Right renal cortex interstitium (tissue), 3 donors: ENCODE measurements at places on chromosomes 7 and 10.

- DNase-seq = no peak
These were observed 156.3 kb downstream of the SLC16A9 start for GRCh38 chr10:59553162-59553900.

- no peak for DNase-seq
These were observed 299.9 kb upstream of the HABP2 start for GRCh38 chr10:113252650-113253618.

- DNase-seq = no peak
These were observed 42.2 kb downstream of the ACSM6 start for GRCh38 chr10:95236068-95236903.

DNA sequence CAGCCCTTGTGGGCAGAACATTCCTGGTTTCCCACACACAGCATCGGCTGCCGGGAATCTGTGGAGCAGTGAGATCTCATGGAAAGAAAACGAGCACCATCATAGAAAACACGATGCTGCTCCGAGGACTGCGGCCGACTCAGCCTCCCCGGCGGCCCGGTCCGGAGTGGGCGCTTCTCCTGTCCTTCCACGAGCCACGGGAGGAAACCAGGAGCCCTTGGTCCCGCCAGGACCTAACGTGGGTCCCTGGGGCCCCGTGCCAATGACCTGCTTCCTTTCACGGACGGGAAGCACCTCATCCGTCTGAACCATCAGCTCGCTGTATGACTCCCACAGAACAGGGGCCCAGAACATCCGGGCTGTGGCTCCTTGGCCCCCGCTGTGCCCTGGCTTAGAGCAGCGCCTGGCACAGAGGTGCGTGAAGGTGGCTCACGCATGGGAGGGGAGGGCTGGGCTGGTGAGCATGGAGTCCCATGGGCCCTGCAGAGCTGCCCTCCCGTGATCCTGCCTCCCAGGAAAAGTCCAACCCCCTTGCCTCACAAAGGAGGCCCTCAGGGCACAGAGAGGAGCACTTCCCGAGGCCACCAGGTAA lies 280.5 kb downstream of the MAD1L1 start:
- no peak for DNase-seq

DNA sequence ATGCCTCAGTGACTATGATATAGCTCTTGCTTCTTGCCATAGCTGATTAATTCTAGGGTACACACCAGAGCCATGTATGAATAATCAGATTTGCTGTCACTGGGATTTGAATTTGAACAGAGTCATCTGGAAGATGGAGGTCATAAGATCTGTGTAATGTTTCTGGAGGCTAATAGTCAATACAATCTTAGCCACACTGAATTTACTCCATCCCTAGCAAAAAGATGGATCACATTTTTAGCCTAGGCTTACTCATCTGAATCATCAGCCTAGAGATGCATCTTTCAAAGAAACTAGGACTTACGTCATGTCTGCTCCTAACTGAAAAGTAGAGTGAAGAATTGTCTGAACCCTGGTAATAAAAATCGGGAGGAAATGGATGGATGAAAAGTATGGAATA lies 142.3 kb upstream of the ZNF804B start:
- DNase-seq = no peak

GRCh38 chr7:27161214-27161720 lies 4.1 kb downstream of the HOXA9 start:
- no peak for DNase-seq

- DNase-seq = no peak
These were observed 16.4 kb downstream of the ITGA8 start for GRCh38 chr10:15703151-15703880.

GRCh38 chr7:85204061-85204460 lies 17.2 kb upstream of the SEMA3D start:
- no peak for DNase-seq

DNA sequence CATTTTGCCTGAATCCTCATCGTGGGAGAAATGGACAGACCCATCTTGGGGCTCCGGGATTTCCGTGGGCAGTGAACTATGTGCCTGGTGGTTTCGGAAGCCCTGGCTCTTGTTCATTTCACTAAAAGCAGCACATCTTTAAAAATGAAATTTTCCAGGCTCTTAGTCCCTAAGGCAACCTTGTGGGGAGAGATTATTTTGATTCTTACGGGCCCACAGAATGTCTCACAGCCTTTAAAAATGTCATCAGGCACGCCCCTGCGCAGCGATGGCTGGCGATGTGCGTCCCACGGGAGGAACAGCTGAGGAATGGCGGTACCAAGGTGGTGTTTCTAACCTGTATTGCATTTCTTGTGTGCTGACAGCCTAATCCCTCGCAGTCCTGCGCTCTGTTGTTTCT lies 189.7 kb downstream of the CCDC3 start:
- no peak for DNase-seq

DNA sequence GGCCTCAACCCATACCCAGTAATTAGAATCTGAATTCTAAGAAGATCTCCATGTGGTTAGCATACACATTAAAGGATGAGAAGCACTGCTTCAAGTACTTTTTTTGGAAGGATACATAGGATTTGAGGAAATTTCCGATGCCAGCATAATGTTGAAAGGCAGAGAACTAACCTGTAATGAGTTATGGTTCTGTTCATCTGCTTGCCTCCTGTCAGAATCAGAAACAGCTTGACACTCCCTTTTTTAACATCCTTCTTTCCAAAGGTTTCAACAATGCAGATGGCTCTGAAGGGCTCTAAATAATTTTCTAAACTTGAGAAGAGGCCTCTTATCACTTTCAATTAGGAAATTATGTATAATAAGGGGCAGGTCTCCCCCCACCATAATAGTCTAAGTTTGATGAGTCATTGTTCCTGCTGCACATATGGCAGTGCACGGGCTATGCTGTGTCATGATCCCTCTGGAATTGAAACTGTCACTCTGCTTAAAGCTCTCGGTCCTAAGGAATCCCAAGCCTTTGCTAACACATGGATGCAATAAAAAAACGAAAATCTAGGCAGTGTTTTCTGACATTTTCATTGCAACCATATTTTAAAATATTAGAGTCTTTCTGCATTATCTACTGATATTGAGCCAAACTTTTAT lies 291.2 kb upstream of the FZD1 start:
- no peak for DNase-seq

- no peak for DNase-seq
These were observed 113.8 kb upstream of the KLF6 start for GRCh38 chr10:3898821-3899220.

DNA sequence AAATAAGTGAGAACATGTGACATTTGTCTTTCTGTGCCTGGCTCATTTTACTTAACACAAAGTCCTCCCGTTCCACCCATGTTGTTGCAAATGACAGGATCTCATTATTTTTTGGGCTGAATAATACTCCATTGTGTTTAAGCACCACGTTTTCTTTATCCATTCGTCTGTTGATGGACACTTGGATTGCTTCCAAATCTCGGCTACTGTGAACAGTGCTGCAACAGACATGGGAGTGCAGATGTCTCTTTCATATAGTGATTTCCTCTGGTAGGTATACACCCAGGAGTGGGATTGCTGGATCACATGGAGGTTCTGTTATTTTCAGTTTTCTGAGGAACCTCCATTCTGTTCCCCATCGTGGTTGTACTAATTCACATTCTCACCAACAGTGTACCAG lies 264.4 kb upstream of the GALNT17 start:
- no peak for DNase-seq

- DNase-seq = no peak
These were observed 26.9 kb downstream of the STAMBPL1 start for GRCh38 chr10:88906921-88907320.

DNA sequence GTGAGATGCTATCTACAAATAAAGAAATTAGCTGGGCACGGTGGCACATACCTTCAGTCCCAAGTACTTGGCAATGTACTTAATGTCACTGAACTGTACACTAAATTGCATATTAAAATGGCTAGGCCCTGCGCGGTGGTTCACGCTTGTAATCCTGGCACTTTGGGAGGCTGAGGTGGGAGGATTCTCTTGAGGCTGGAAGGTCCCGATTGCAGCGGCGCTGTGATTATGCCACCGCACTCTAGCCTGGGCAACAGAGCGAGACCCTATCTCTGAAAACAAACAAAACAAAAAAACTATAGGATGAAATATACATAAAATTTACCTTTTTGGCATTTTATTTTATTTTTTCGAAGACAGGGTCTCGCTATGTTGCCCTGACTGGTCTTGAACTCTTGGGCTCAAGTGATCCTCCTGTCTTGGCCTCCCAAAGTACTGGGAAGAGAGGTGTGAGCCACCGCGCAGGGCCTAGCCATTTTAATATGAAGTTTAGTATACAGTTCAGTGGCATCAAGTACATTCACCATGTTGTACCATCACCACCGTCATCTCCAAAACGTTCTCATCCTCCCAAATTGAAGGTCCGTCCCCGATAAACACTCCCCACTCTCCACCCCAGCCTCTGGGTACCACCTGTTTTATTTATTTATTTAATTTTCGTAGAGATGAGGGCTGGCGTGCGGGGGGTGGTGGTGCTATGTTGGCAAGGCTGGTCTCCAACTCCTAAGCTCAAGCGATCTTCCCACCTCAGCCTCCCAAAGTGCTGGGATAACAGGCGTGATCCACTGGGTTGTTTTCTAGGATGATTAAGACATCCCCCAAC lies 1.3 kb upstream of the EIF3B start:
- DNase-seq = no peak

- DNase-seq = no peak
These were observed 205.3 kb downstream of the HTR7 start for GRCh38 chr10:90652519-90652918.

- DNase-seq = no peak
These were observed 12.1 kb upstream of the PDGFA start for GRCh38 chr7:531777-532176.

- no peak for DNase-seq
These were observed 73.6 kb upstream of the PIK3CG start for GRCh38 chr7:106791526-106791925.

GRCh38 chr7:158829021-158829341 lies 328 bp downstream of the ESYT2 start:
- peak; percentile 46 for DNase-seq

DNA sequence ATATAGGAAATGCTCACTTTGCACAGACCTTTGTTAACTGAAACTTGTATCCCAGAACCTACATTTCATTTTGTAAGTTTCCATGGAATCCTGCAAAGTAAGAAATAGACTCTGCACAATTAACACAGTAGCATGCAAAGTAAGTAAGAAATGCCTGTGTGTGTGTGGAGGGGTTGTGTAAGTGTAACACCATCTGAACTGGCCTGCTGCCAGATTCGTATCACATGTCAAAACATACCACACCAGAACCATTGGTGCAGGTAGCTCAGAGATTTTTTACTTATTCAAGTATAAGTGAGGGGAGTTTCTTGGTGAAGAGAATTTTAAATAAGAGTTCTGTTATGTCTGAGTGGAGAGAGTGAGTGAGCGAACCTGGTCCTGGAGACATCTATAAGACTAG lies 17.9 kb upstream of the DDX21 start:
- no peak for DNase-seq
